ENCODE measurements at places on chromosomes 1 and 21.

DNA sequence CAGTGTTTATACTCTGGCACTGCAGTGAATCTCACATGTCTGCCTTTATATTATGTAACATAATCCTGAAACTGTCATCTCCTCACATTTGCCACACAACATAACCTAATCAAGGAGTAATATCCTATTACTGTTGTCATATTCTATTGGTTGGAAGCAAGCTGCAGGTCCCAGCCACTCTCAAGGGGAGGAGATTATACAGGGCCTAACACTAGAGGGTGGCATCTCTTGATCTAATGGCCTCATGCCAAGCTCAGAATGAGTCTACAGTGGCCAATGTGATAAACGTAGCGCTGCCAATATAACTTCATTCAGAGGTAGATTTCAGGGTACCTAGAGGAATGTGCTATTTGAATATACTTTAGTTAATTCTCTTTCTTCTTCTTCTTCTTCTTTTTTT lies 166.8 kb downstream of the BACH1 start:
- no peaks in the 10 kb centered on the region for H3K4me1 ChIP-seq
- no peaks in the 10 kb centered on the region for H3K36me3 ChIP-seq
- H3K27me3 ChIP-seq = no peaks in the 10 kb centered on the region
- H3K4me3 ChIP-seq = no peak overlapping the region
- no peak for DNase-seq

- peak; percentile 42 for DNase-seq
- no peaks in the 10 kb centered on the region for H3K27me3 ChIP-seq
- peaks cover 13% of the 10 kb centered on the region for H3K4me1 ChIP-seq
- H3K27ac ChIP-seq = no peak within 1 kb of the TSS
- H3K36me3 ChIP-seq = no peaks in the 10 kb centered on the region
These were observed at the start of gene PTCH2 for GRCh38 chr1:44842862-44843655. PTCH2 (minus strand) TSS chr1:44843253; CDS start chr1:44842932, 321 bp downstream.

DNA sequence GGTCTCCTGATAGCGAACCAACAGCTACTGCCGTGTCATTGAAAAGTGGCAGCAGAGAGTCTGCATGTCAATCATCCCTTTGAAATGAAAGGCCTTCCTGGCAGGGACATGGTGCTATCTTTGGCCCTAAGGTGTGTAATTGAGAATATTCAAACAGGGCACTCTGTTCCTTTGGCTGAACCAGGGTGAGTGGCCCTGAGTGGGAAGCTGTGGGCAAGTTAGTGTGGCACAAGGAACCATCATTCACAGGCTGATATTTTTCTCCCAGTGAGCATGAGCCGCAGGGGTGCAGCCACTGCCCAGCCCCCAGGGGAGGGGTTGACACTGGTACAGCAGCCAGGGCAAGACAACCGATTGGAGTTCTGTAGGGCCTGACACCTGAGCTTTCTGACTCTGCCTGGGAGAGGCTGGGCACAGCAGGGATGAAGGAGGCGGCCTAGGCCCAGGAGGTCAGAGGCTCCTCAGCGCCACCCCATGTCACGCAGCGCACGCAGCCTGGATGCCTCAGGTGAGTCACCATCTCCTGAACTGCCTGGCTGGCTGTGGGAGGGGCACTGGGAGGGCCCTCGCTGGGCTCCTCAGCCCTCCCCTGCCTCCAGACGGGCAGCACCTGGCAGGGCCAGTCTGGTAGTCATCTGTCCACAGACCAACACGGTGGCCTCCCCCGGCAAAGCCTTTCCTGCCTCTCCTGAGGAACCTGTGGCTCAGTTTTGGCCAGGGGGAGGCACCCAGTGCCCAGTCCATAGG lies 13.2 kb downstream of the QSOX1 start:
- H3K4me1 ChIP-seq = peaks cover 62% of the 10 kb centered on the region
- H3K4me3 ChIP-seq = no peak overlapping the region
- H3K27me3 ChIP-seq = no peaks in the 10 kb centered on the region
- H3K27ac ChIP-seq = peak overlapping the region; percentile 81
- no peaks in the 10 kb centered on the region for H3K36me3 ChIP-seq
- DNase-seq = peak; percentile 90

GRCh38 chr1:31417148-31417547 lies 4.1 kb downstream of the SERINC2 start:
- peaks cover 19% of the 10 kb centered on the region for H3K4me1 ChIP-seq
- no peaks in the 10 kb centered on the region for H3K27me3 ChIP-seq
- peak overlapping the region; percentile 49 for H3K27ac ChIP-seq
- DNase-seq = no peak
- H3K36me3 ChIP-seq = no peaks in the 10 kb centered on the region
- H3K4me3 ChIP-seq = no peak overlapping the region

DNA sequence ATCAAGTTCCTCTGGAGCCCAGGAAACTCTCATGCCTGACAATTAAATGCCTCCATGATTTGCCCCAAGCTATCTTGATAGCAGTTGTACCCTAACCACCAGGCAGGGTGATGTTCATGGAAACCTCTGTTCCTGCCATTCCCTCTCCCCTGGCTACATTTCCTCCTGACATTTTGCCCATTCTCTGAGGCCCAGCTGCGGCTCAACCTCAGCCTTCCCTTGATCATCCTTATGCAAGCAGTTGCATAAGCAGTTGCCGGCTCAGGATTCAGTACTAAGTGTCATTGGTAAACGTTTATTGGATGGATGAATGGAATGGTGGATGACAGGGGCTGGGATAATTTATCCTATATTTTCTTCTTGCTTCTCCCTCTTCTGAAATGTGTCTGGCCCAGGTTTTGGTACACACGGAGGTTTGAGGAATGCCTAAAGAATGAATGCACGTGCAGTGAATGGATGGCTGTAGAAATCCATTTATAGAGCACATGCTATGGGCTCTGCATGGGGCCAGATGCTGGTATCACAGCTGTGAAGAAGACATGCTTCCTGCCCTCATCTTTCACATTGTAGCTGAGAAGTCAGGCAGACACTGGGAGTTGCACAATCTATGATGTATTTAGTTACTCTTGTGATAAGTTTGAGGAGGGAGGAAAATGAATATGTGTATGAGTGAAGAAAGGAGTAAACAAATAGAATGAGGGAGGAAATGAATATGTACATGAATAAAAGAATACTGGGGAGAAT lies 261.8 kb downstream of the FOXD2 start:
- no peak for DNase-seq
- no peak overlapping the region for H3K4me3 ChIP-seq
- H3K27me3 ChIP-seq = no peaks in the 10 kb centered on the region
- H3K36me3 ChIP-seq = no peaks in the 10 kb centered on the region

- no peaks in the 10 kb centered on the region for H3K36me3 ChIP-seq
- H3K27ac ChIP-seq = no peak overlapping the region
- no peak overlapping the region for H3K4me3 ChIP-seq
- no peaks in the 10 kb centered on the region for H3K4me1 ChIP-seq
- DNase-seq = no peak
These were observed 77.1 kb upstream of the KCTD3 start for GRCh38 chr1:215489771-215490565.

DNA sequence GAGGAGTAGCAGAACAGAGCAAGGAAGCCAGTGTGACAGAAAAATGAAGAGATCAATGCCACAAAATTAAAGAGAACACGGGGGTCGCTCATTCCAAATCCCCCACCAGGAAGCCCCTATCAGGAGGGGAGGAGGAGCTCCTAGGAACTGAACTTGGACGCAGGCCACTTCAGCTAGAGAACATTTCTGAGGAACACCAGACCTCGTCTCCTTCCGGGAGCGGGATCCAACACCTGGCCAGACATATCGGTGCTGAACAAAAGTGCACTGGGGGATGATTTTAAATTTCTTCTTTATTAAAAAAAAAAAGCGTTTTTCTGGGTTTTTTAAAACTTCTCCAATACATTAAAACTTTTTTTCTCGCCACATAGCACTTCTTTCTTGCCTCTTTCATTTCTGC lies 40.8 kb downstream of the OLFML2B start:
- H3K36me3 ChIP-seq = no peaks in the 10 kb centered on the region
- no peaks in the 10 kb centered on the region for H3K4me1 ChIP-seq
- H3K27me3 ChIP-seq = no peaks in the 10 kb centered on the region
- H3K4me3 ChIP-seq = no peak overlapping the region

DNA sequence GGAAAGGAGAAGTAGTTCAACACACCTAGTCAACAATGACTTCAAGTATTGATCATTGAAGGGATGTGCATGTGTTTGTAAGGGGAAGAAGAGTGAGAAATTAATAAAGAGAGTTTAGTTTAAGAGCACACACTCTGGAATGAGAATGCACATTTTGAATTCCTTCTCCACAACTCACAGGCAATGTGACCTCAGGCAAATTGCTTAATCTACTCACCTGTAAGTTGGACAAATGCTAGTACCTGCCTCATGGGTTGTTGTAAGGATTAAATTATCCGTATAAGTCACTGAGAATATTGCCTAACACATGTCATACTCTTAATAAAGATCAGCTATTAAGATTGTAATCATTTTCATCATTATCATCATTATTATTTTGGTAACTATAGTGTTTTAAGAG lies 204.0 kb upstream of the NFIA start:
- no peaks in the 10 kb centered on the region for H3K4me1 ChIP-seq
- no peak overlapping the region for H3K27ac ChIP-seq
- no peak overlapping the region for H3K4me3 ChIP-seq
- DNase-seq = no peak

GRCh38 chr1:98402860-98403259 lies 258.7 kb upstream of the SNX7 start:
- H3K27ac ChIP-seq = no peak overlapping the region
- H3K27me3 ChIP-seq = no peaks in the 10 kb centered on the region
- no peak overlapping the region for H3K4me3 ChIP-seq
- H3K36me3 ChIP-seq = no peaks in the 10 kb centered on the region

DNA sequence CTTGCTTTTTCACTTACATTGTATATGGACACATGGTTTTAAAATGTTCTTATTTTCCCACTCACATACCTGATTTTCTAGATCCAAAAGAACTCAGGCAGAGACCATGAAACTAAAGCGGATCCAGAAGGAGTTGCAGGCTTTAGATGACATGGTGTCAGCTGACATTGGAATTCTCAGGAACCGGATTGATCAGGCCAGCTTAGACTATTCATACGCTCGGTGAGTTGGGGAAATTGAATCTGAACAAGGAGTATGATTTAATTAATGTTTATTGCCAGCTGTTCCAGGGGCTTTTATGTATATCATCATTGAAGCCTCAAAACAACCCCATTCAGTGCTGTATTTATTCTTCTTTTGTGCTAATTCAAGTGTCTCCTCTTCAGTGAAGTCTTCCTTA lies 12.7 kb downstream of the GORAB start:
- no peak overlapping the region for H3K27ac ChIP-seq
- no peaks in the 10 kb centered on the region for H3K27me3 ChIP-seq
- peaks cover 17% of the 10 kb centered on the region for H3K36me3 ChIP-seq
- no peaks in the 10 kb centered on the region for H3K4me1 ChIP-seq

GRCh38 chr1:202663131-202663530 lies 47.1 kb downstream of the SYT2 start:
- no peak overlapping the region for H3K27ac ChIP-seq
- DNase-seq = no peak

- DNase-seq = no peak
- no peak overlapping the region for H3K4me3 ChIP-seq
- H3K27me3 ChIP-seq = no peaks in the 10 kb centered on the region
- H3K4me1 ChIP-seq = no peaks in the 10 kb centered on the region
- H3K36me3 ChIP-seq = no peaks in the 10 kb centered on the region
These were observed 71.5 kb upstream of the DISP3 start for GRCh38 chr1:11407301-11407994.

GRCh38 chr1:58844176-58844575 lies 60.3 kb upstream of the JUN start:
- no peak for DNase-seq
- no peak overlapping the region for H3K27ac ChIP-seq
- H3K36me3 ChIP-seq = no peaks in the 10 kb centered on the region
- no peak overlapping the region for H3K4me3 ChIP-seq
- H3K27me3 ChIP-seq = no peaks in the 10 kb centered on the region

GRCh38 chr1:193634876-193635275 lies 448.5 kb upstream of the B3GALT2 start:
- peaks cover 3% of the 10 kb centered on the region for H3K4me1 ChIP-seq
- no peaks in the 10 kb centered on the region for H3K27me3 ChIP-seq

DNA sequence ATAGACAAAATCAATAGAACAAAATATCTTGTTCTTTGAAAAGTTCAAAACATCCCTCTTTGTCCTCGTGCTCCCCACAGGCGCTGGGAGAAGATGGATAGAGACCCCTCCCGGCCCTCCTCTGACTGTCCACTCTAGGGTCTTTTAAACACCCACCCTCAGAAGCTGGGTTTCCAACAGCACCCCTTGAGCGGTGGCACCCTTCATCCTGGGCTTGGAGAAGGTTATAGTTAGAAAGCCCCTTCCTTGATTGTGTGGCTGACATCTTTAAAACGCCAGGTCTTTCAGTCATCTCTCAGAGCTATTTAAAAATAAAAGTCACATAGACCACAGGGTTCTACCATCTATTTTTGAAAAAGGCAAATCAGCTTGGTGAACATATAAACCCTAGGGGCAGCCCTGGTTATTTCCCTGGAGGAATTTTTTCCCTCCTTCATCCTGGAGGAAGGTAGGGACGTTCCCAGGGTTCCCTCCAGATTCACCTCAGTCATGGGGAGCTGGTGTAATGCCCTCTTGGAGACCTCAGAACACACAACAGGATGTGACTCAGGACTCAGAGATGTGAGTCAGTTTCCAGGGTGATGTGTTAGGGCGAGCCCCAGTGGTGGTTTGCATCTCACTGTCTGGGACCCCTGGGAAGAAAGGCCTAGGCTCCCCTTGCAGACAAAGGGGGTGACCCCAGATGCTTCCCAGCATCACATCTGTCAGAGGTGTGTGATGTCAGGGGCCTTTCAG lies 138.5 kb downstream of the CLIC6 start:
- DNase-seq = no peak
- H3K27ac ChIP-seq = peak overlapping the region; percentile 28
- peaks cover 2% of the 10 kb centered on the region for H3K4me1 ChIP-seq
- H3K4me3 ChIP-seq = no peak overlapping the region
- no peaks in the 10 kb centered on the region for H3K36me3 ChIP-seq

DNA sequence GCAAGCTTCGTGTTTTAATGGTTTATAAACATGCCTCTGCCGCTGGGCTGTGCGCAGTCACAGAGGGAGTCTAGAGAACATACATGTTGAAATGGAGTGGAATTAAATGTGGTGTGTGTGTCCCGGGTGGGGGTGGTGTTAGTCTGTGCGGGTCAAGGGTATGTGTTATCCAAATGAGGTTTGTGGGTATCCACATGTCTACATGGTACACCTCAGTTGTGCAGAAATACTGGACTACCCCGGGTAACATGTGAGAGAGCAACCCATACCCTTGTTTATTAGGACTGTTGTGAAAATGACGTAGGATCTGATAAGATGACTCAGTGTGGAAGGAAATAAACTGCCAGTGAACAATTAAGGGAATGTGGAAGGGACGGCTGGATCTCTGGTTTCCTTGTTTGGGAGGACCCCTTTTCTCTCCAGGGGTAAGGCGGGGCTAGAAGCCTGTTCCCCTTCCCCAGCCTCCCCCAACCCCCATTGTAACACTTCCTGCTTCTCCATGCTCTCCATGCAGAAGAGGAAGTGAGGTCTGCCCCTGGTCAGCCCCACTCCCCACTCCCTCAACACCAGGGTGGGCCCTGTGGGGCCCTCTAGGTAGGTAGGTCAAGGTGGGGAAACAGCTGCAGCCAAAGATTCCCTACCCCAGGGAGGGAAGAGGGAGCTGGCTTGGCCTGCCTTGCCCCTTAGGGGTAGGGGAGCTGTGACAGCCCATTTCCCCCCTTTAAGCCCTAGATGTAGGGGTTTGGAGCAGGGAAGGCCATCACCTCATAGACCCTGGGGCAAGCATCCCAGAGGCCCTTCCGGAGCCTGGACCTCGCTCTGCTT lies 690 bp downstream of the EPS8L3 start:
- no peaks in the 10 kb centered on the region for H3K27me3 ChIP-seq
- no peaks in the 10 kb centered on the region for H3K36me3 ChIP-seq
- H3K4me1 ChIP-seq = peaks cover 5% of the 10 kb centered on the region

GRCh38 chr21:43696214-43696613 lies 22.7 kb upstream of the PDXK start:
- no peaks in the 10 kb centered on the region for H3K4me1 ChIP-seq
- no peak overlapping the region for H3K27ac ChIP-seq
- peaks cover 1% of the 10 kb centered on the region for H3K36me3 ChIP-seq
- no peaks in the 10 kb centered on the region for H3K27me3 ChIP-seq
